ENCODE measurements at places on chromosomes 7 and 10. TPM values are rescaled to one million over a fixed set of nuclear protein-coding genes. Genes with fewer than 3 reads are reported as not detected.

DNA sequence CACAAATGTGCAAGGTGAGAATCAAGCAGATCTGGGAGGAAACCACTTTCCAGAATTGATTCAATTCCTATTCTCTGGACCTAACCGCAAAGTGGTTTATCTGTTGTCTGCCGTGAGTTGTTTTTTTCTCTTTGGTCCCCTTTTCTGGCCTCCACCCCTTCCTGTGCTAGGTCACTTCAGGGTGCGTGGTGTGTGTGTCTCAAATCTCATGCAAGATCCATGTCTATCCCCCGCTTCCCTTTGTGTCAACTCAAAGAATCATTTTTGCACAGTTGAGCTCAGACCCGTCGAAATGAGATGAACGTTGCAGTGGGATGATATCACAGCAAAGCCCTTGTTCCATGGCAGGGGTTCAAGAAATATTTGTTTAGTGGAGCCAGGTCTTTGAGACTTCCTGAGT is 184.5 kb downstream of the GATA3 start:
- no peak for DNase-seq

GRCh38 chr10:97115846-97116245 is 69.9 kb downstream of the SLIT1 start:
- no peak for DNase-seq

DNA sequence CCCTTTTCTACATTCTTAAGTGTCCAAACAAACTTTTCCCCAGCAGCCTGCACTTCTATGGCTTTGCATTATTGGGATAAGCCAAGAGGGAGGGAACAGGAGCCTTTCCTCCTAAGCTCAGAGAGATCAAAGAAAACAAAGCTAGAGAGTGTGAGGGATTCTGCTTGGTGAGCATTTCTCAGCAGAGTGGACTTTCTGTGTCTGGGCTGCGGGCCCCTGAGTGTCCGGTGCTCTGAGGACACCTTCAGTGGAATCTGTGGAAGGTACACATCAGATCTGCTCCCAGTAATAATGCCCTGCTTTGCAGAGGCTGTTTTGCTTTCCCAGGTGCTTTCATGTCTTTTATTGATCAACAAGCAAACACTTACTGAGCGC is 50.2 kb downstream of the KCNMA1 start:
- no peak for DNase-seq

GPC2 gene
- total RNA-seq, result 9.8 TPM

GRCh38 chr10:22253580-22253882 is 35.7 kb upstream of the EBLN1 start:
- peak; percentile 49 for DNase-seq

GRCh38 chr7:12770227-12770975 is 83.0 kb downstream of the ARL4A start:
- peak; percentile 38 for DNase-seq

- DNase-seq, result no peak
These were observed 143.4 kb upstream of the LSM8 start for GRCh38 chr7:118040562-118040961.

GPR26 gene
- 7.6 TPM for total RNA-seq

DNA sequence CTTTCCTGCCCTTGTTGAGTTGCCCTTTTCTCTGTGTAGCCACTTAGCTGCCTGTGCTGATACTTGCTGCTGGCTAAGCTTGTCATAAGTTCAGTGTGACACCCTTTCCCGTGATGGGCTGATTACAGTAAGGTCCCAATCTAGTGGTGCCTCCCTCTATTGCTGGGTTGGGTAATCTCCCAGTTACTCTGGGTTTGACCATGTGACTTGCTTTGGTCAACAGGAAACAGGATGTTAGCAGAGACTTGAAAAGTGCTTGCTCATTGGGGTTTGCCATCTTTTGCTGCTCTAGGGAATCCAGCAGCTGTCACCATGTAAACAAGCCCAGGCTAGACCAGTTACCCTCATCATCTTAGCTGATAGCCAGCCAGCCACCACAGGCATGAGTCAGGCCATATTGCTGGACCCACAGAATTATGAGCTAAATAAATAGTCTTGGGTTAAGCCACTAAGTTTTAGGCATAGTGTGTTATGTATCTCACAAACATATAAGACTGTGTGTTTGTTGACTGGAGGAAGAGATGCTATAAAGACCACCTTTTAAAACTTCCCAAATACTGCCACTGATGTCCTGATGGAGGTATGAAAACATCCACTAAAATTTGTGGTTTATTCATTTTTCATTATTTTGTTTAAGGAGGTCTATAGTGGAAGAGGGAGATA is 4.0 kb upstream of the LEP start:
- DNase-seq, result no peak

DNA sequence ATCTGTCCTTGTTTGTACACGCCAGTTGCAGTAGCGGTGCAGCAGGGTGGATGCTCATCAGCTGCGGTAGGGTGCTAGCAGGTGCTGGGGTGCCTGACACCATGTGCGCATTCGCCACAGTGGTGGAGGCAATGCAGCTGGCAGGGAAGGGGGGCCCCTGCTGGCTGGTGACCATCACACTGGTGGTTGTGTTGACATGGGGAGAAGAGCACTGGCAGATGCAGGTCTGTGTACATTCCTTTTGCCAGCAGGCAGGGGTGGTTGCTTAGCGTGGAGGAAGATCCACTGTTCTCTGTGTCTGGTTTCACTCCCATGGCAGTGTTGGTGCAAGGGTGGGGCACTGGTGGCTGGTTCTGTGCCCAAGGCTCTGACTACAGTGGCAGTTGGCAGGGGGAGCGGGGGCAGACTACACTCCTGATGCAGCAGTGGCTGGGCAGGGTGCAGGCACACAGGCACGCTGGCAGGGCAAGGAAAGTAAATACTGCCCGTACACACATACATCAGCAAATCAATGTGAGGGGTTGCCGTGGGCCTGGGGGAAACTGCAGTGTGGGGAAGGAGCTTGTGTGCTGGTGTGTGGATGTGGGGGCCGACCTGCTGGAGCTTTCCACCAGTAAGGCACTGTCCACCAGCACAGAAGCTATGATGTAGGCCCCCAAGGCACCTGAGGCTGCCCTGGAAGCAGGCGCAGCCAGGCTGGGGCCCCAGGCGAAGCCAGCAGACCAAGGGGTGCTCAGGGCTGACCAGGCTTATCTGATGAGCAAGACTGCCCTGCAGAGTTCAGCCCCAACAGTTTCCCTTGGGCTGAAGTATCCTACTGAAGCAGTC is 87.2 kb upstream of the UNC5B start:
- DNase-seq, result no peak
